ENCODE measurements at places on chromosomes 5 and 9. TPM values are rescaled to one million over a fixed set of nuclear protein-coding genes. Genes with fewer than 3 reads are reported as not detected.

GRCh38 chr5:23494558-23494957, 12.9 kb upstream of the PRDM9 start:
- DNase-seq, result no peak

MIGA2 gene
- total RNA-seq, result 18.2 TPM

GAS1 gene
- 6.6 TPM for total RNA-seq

IL3 gene
- not detected for total RNA-seq

DNA sequence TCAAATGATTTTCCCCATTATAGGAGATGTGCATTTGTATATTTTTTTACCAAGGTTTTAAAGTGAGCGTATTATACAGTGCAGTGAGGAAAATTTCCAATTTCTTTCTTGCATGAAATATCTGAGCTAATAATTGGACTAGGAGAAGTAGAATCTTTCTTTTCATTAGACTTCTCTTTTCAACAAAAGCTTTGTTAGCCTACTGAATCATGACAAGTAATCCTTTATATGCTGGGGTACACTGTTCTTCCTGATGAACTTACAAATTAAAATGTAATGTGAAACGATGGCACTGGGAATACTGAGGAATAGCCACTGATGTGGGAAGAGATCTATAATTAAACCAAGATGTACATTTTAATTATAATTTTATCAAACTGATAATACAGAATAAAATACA, 829.6 kb downstream of the PTPRD start:
- no peak for DNase-seq
